ENCODE measurements at places on chromosomes 6 and 20.

- DNase-seq = no peak
Observed at GRCh38 chr6:37088897-37089296, 81.1 kb upstream of the PIM1 start.

- DNase-seq = no peak
Observed at GRCh38 chr20:32231847-32232246, 24.2 kb downstream of the POFUT1 start.

DNA sequence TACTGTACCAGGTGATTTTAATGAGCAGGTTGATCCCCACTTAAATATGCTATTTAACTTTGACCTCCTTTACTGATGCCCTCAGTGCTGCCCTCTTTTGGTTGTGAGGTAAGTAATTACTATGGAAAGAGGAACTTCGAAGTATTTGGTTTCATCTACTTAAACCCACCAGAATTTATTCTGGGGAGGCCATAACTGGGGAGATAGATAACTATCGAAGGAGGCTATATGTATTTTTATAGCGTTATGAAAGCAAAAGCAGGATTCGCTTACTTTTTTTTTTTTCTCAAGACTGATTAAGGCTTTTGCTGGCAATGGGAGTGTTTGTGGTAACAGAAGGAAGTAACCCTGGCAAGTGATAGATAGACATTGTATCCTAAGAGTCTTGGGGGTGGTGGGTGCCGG lies 168.9 kb upstream of the CENPW start:
- no peak for DNase-seq

DNA sequence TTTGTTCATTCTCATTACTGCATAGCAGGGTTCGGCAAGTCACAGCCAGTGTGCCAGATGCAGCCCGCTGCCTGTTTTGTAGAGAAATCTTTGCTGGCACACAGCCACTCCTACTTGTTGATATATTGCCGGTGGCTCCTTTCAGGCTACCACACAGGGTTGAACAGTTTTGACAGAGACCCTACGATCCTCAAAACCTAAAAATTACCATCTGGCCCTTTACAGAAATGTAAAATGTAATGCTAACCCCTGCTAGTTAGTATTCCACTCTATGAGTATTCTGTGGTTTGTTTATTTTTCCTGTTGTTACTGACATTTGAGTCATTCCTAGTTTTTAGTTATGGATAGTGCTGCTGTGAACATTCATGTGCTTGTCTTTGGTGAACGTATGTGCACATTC lies 11.5 kb downstream of the DHX35 start:
- no peak for DNase-seq

DNA sequence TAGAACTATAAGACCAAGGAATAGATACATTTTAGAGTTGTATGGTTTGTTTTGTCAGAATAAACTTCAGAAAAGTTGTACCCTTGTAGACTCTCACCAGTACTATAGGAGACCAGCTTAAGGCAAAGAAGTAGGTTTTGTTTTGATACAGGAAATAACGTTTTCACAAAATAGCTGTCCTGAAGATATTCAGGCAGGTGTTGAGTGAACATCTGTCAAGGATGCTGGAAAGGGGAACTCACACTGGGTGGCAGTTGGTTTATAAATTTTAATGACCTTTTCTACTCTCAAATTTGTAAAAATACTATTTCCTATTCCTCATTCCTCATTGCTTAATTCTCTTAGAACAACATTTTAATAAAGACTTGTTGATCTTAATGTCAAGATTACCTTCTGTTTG lies 174.0 kb upstream of the MAN1A1 start:
- DNase-seq = no peak

GRCh38 chr6:151084275-151084674 lies 155.5 kb upstream of the AKAP12 start:
- DNase-seq = no peak

GRCh38 chr6:36302227-36302976 lies 32.5 kb downstream of the PNPLA1 start:
- DNase-seq = peak; percentile 81

DNA sequence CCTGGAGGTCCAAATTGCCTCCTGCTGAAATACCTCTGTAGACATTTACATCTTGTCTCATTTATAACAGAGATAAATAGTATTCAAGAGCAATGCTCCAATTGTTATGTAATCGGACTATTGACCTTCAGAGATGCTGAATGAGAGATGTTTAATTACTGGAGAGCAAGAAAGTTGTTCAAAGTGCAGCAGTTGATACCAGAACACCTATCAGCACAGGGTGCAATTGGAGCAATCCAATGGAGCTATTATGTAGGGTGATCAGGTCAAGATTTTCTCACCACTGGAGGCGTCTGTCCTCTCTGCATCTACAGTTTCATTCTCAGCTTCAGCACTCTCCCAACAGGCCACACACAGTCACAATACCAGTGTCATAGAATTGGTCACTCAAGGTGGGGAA lies 19.5 kb upstream of the TMX4 start:
- no peak for DNase-seq

DNA sequence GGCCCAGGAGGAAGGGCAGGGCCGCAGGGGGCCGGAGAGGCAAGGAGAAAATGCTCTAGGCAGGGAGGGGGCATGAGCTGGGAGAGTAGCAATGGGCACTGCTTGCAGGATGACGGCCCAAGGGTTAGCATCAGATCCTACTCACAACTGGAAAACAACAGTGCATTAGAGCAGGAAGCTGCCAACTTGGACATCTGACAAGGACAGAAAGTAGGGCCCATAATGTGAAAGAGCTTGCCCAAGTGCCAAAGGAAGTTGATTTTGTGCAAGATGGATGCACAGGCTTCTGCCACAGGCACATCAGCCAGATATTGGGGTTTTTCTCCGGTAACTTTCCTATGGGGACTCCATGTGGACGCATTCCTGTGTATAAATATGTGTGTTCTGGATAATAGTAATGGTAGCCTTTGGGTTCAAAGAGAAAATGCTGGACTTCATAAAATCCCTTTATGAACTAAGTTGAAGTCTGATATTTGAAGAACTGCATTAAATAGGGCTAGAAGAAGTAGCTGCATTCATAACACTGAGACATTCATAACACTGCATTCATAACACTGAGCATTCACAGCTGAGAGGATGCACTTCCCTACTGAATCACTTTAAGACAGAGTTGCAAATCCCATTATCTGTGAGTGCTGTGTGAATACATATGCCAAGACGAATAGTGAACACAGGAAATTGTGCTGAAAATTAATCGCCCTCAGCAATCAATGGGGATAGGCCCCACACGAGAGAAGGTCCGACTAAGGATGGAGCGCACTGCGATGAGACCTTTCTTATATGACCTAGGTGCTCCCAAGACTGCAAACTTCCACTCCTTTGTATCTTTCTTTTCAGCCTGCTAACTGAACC lies 235.6 kb upstream of the PRDM1 start:
- no peak for DNase-seq

GRCh38 chr6:69061066-69061465 lies 426.0 kb downstream of the ADGRB3 start:
- DNase-seq = no peak

- DNase-seq = no peak
Observed at GRCh38 chr6:13272131-13273046, 55.9 kb downstream of the TBC1D7 start.

GRCh38 chr6:12767016-12767415 lies 50.4 kb downstream of the PHACTR1 start:
- no peak for DNase-seq

DNA sequence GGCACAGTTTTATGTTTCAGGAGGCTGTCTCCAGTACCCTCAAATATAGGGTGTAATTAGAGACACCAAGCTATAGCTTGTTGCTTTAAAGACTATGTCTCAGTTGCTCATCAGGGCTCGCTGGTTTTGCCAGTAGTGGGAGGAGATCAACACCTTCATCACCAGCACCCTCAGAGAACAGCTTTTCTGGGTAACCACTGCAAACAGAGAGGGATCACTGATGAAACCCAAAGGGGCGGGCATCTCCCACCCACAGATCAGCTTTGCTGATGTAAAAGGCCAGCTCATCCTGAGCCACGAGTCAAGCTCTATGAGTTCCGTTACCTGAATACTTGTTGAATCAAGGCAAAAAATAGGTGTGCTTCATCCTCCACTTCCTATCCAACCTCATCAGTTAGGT lies 187.7 kb downstream of the AIG1 start:
- no peak for DNase-seq

GRCh38 chr6:43285832-43286231 lies 12.2 kb upstream of the SLC22A7 start:
- no peak for DNase-seq

DNA sequence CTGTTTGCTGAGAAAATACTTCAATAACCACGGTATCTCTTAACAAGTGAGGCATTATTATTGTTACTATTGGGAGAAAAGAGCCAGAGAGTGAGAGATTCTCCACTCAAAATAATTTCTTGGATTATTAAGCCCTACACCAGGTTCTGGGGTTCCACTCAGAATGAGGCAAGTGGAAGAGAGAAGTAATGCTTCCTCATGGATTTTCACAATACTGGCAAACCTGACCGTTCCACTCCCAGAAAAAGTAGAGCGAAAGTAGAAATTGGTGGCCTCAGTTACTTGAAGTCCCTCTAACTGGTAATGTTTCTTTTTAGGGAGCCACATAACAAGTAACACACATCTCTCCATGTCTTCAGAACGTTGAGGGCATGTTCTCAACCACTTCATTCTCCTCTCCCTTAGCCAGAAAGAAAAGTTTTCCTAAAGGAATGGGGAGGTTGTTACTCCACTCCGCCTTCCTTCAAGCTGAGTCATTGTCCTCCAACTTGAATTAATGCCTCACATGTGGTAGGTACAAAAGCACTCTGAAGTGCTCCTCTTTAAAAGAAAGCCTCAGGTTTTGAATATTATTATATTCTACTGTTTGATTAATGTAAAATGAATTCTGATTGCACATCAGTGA lies 1.9 kb downstream of the BAG2 start:
- DNase-seq = no peak

GRCh38 chr6:6931071-6932025 lies 176.4 kb upstream of the RREB1 start:
- no peak for DNase-seq

GRCh38 chr20:50293284-50294139 lies 102.9 kb downstream of the CEBPB start:
- no peak for DNase-seq

Measured in stimulated activated CD4-positive, alpha-beta T cell treated with anti-CD3 and anti-CD28 coated beads, Interleukin-15, amount 100 ng/mL, for 1 hour (primary cell).